ENCODE measurements at places on chromosomes 3 and 15.
A peak's percentile ranks its signal among the peaks of the same experiment; 100 is the strongest.

GRCh38 chr15:48675436-48675835, 29.9 kb upstream of the FBN1 start:
- no peak for DNase-seq

- no peak for DNase-seq
Observed at GRCh38 chr3:183823963-183824362, 1.4 kb downstream of the MAP6D1 start.

GRCh38 chr3:97269202-97269601, 454.8 kb downstream of the EPHA6 start:
- no peak for DNase-seq

DNA sequence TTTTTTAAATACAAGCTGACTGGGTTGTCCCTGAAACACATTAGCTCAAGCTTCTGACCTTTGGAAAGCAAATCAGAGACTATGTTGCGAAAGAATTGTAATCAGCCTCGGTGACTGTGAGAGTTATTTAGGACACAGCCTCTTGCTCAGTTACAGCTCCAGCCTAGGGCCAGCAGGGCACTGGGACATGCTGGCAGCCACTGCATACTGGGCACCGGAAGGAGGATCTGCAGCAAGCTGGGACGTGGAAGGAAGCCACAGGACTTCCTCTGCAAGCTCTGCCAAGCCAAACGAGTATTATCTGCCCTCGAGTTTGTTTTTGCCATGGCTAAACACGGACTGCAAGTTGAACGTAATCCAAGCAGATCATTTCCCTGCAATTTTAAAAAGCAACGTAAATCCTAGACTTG, 24.4 kb upstream of the COPG1 start:
- peak; percentile 45 for DNase-seq

- DNase-seq, result no peak
Observed at GRCh38 chr3:88142094-88142624, 7.6 kb upstream of the C3orf38 start.

GRCh38 chr3:72448375-72448823, 399.8 kb downstream of the SHQ1 start:
- peak; percentile 46 for DNase-seq

GRCh38 chr3:61356685-61357084, 105.4 kb upstream of the FHIT start:
- no peak for DNase-seq

DNA sequence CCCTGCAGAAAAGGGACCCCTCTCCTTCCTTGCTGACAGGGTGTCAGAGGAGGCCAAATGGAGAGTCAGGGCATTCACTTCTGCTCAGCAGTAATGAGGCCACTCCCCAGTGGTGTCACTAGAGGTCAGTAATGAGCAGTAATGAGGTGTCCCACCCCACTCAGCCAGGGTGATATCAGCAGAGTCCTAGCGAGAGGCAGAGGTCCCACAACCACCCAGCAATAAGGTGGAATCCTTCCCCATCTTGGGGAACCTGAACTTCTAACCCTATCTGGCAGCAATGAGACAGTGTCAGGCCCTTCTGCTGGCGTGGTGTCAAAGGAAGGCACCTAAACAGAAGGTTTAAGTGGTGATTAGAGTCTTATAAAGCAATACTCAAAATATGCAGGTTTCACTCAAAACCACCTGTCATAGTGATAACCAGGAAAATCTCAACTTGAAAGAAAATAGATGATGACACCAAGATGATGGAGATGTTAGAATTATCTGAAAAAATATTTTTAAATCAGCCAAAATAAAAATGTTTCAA, 12.9 kb downstream of the OCA2 start:
- peak; percentile 55 for DNase-seq

GRCh38 chr3:186983659-186984058, 53.3 kb downstream of the ST6GAL1 start:
- DNase-seq, result no peak

DNA sequence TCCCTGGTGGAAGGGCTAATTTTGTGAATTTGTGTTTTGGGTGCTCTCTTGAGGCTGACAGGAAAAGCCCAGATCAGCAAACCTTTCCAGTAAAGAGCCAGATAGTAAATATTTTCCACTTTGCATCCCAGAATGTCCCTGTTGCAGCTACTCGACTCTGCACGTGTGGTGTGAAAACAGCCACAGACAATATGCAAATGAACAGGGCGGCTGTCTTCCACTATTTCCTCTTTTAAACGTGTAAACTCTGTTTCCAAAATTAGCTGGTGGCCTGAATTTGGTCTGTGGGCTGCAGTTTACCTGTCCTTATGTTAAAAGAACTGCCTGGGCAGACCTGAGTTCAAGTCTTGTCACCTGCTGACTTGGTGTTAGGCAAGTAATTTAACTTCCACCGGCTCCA, 202.7 kb downstream of the EDEM1 start:
- no peak for DNase-seq

DNA sequence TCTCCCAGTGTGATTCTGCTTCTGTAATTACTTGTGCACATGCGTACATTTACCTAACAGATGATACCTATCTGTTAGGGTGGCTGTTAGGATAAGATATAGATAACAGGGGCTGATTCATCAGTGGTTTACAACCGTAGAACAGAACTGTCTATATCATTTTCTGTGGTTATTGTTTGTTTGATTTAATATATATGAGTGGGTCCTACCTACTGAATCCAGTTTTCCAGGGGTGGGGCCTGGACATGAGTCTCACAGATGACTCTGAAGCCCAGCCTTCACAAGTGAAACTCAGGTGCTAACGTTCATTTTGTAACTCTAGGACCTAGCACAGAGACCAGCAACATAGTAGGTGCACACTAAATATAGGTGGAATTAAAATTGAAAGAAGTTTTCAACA, 10.4 kb upstream of the ACAP2 start:
- DNase-seq, result no peak

DNA sequence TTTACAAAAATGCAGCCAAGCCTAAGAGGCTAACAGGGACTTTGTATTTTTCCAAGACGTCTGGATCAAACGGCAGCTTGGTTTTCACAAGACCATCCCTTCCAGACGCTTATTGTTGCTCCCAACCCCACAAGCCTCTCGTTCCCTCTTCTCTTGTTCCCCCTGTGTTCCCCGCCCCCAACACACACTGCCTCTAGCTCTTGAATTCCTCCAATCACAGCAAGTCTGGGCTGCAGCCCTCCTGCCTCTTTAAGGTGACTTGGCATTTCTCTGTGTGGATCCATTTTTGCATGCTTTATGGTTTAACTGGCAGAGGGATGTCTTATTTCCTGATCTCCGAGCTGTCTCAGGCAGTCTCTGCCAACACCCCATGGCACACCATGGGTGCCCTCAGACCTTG, 182.2 kb downstream of the ABHD5 start:
- DNase-seq, result no peak

GRCh38 chr3:159875116-159875515, 113.5 kb upstream of the IL12A start:
- DNase-seq, result no peak

DNA sequence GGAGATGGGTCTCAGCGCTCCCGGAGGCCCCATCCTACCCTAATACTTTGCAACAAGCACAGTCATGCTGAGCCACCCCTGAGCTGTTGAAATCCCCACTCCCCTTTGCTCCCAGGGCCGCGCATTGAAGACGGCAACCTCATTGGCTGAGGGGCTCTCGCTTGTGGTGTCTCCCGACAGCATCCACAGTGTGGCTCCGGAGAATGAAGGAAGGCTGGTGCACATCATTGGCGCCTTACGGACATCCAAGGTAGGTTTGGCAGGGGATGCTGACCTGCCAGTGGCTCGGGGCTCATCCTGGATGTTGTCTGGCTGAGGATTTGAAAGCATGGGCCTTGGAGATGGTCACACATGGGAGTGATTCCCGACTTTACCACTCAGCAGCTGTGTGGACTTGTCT, 5.9 kb downstream of the TMEM43 start:
- DNase-seq, result no peak

DNA sequence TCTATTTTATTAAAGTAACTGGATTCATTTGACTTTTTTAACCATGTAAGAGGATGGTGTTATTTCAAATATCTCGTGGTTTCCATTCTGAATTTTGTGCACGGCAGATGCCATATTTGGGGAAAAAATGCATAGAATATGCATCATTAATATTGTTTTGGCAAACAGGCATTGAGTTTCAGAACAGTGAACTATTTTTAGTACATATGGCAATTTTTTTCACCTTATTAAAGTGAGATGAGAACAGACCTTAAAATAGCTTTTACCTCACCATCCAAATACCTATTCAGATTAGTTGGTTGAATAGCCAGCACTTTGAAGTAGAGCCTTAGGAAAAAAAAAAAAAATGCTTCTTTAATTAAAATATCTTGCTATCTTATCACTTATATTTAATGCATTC, 117.3 kb upstream of the FLNB start:
- DNase-seq, result no peak

DNA sequence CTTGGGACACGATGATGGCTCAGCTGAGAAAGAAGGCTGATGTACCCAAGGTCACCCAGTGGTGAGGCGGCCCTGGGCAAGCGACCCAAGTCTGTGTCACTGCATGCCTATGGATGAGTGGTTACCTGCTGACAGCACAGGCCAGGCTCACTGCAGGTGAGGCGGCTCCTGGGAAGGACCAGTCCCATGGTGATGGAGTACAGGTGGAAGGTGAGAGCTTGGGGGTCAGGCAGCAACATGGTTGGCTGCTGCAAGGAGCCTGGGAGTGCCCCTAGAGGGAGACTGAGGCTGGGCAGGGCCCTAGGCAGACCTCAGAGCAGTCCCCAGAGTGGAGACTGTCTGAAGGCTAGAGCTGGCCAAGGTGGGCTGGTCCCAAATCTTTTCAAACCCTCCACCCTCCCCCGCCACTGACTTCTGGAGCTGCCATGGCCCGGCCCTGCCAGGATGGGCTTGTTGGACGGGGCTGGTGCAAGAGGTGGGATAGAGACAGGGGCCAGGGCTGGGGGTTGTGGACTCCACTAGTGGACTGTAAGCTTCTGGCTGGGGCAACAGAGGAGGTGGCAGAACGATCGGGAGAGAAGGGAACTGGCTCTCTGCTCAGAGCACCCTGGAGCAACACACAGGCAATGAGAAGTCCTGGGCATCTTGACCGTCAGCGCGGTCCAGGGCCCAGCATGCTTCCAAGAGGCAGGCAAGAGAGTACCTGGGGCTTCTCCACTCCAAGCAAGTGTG, 72.5 kb upstream of the SLC6A11 start:
- no peak for DNase-seq

- no peak for DNase-seq
Observed at GRCh38 chr3:194045919-194046318, 90.0 kb upstream of the HES1 start.

- DNase-seq, result no peak
Observed at GRCh38 chr3:163138258-163138657, 1641.7 kb downstream of the OTOL1 start.

DNA sequence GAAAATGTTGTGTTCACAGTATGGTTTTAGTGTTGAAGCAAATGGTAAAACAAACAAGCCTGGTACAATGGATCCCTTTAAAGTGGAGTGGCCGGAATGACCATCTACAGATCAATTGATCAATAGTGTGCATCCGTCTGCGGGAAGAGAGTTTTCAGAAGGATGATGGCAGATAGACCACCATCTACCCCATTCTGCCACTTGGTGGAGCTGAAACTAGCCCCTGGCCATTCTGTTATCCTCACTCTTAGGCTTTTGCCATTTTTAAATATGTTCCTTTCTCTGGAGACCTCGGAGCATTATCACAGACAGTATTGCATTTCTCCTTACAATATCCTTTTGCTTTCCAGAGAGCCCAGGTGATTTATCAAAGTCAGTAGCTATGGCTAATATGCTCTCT, 258.9 kb upstream of the CFAP20DC start:
- DNase-seq, result no peak

DNA sequence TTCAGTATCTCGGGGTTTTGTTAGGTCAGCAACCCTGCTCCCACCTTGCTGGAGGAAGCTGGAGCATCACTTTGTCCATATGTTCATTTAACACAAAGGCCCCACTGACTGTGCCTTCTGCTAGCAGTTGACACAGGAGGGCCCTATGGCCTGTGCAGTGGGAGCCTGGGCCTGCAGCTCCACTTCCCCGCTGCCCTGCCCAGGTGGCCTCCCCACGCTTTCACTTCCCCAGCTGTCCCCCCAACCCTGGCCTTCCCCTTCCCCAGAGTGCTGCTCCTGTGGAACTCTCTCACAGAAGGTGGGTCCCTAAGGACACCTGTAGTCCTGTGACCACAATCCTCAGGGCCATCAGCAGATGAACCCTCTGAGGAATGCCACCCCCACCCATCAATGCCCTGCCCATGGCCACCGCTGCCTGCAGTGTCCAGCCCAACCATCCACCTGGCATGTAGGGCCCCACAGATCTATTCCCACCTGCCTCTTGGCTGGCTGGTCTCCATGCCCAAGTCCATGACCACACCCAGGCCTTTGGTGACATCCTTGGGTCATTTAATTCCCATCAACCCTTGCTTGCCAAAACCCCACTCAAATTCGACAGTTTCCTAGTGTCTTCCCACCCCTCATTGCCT, 13.5 kb downstream of the TBC1D21 start:
- DNase-seq, result no peak
